ENCODE measurements at places on chromosomes 11 and 22.
A peak's percentile ranks its signal among the peaks of the same experiment; 100 is the strongest.

DNA sequence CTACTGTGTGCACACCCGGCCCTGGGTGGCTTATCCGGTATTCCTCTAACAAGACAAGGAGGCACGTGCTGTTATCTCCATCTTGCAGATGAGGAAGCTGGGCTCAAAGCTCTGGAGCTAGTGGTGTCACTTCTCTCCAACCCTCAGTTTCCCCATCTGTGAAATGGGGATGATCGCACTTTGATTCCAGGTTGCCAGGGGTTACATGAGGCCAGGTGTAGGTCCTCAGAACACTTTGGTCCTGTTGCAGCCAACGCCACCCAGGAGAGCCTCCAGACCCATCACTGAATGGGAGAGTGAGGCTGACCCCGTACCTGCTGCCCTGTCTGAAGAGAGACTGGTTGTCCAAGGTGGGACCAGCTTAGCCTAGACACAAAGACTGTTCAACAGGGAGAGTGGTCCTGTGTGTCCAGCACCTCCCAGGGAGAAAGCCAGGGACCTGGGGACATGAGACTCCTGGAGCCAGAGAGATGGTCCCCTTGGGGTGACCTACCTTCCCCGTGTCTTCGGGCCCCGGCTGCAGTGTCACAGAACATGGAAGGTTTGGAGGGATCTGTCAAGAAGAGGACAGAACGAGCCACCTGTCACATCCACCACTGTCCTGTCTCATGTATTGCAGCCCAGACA is 41.0 kb downstream of the TPBGL start:
- H3K36me3 ChIP-seq: peaks cover 32% of the 10 kb centered on the region
- no peak overlapping the region for H3K27ac ChIP-seq
- H3K27me3 ChIP-seq: no peaks in the 10 kb centered on the region
- no peak overlapping the region for H3K4me3 ChIP-seq
- DNase-seq: no peak

DNA sequence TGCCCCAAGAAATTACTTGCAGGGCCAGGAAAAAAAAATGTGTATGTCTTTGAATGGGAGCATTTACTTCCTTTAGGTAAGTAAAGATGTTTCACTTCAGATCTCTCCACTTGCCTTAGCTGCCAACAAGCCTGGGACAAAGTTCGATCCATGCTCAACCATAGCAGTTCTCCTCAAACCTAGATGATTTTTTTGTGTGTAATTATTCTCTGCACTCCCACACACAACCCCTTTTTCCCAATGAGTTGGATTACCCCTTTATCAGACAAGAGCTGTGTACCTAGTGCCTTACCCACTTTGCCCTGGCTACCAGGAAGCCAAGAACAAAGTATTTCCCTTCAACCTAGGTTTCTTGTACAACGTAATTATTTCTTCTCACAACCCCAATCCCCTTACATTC is 35.6 kb downstream of the TPBGL start:
- peaks cover 8% of the 10 kb centered on the region for H3K4me1 ChIP-seq
- no peak overlapping the region for H3K27ac ChIP-seq
- H3K4me3 ChIP-seq: no peak overlapping the region
- DNase-seq: no peak
- no peaks in the 10 kb centered on the region for H3K27me3 ChIP-seq

GRCh38 chr22:19554834-19555404 is 30.7 kb upstream of the CLDN5 start:
- no peak overlapping the region for H3K27ac ChIP-seq
- peaks cover 22% of the 10 kb centered on the region for H3K27me3 ChIP-seq
- H3K4me3 ChIP-seq: no peak overlapping the region
- no peaks in the 10 kb centered on the region for H3K36me3 ChIP-seq
- peaks cover 17% of the 10 kb centered on the region for H3K4me1 ChIP-seq

DNA sequence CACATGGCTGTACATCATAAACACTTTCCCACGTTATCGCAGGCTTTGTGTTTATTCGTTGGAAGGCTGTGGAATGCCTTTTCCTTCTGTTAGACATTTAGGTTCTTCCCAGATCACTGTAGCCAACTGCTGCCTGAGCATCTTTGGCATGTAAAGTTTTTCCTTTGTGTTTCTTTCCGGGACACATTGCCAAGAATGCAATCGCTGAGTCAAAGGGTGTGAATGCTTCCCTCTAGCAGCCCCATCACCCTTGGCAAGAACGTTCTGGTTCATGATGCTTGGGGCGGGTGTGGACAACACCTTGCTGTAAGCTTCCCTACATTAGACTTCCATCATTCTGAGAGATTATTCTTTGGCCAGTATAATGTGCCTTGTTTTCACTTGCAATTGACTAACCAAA is 136.2 kb downstream of the OSBP2 start:
- DNase-seq: no peak
- no peaks in the 10 kb centered on the region for H3K36me3 ChIP-seq
- H3K4me1 ChIP-seq: no peaks in the 10 kb centered on the region

DNA sequence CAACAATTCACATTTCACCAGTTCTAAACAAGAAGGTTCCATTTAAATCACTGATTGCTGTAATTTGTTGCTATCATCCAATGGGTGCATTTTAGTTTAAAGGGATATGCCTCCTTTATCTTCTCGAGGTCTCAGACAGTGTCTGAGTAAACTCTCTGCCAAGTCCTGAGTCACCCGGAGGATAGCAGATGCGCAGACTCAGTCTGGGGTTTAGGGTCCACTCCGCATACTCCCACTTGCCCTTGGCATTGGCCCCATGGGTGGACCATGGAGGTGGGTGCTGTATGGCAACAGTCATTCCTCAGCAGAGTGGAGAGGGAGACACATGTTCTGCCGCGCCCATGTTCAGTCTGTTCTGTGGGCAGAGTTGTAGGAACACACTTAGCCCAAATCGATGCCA is 65.4 kb upstream of the CRTAM start:
- no peaks in the 10 kb centered on the region for H3K4me1 ChIP-seq
- no peak for DNase-seq
- no peak overlapping the region for H3K27ac ChIP-seq

DNA sequence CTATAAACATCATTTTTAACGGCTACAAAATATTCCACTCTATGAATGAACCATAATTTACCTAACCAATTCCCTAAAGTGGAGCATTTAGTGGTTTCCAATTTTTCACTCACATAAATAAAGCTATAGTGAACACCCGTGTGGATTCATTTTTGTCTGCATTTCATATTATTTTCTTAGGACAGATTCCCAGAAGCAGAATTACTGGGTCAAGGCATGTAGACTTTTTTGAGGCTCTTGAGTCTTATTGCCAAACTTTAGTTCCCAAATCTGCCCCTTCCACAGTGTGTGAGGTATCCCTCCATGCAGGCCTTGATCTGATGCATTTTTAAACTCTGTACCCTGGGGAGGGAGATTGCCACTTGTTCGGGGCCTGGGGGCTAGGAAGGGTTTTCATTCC is 198.2 kb downstream of the TENM4 start:
- DNase-seq: no peak
- no peak overlapping the region for H3K4me3 ChIP-seq
- no peak overlapping the region for H3K27ac ChIP-seq
- no peaks in the 10 kb centered on the region for H3K36me3 ChIP-seq
- peaks cover 2% of the 10 kb centered on the region for H3K27me3 ChIP-seq

DNA sequence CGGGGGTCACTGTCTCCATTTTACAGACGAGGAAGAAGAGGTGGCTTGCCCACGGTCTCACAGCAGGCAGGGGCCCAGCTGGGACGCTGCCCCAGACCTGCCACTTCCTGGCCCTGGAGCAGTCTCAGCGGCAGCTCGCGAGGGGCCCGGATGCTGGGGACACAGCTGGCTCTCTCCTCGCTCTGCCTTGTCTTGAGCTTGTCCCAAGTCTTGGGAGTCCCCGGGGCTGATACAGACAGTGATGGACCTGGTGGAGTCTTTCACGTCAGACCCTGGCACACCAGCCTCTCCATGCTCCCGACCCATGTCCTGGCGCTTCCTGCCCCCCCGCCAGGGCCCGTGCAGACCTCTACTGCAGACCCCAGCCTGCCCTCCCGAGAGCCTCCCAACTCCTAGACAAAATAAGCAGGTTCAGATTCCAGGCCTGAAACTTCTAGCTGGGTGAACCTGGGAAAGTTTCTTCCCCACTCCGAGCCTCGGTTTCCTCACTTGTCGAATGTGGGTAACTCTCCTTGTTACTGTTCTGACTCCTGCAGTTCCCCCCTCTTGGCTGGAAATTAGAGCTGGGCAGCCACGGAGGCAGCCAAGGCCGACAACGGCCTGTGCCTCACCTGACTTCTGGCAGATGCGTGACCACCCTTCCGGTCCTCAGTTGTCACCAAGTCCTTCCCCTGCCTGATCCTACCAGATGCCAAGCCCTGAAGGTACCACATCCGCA is 145.4 kb downstream of the CACNA1I start:
- H3K27me3 ChIP-seq: peaks cover 60% of the 10 kb centered on the region
- H3K36me3 ChIP-seq: no peaks in the 10 kb centered on the region
- peaks cover 8% of the 10 kb centered on the region for H3K4me1 ChIP-seq
- H3K27ac ChIP-seq: no peak overlapping the region

GRCh38 chr11:75135021-75135650 is 15.8 kb upstream of the SLCO2B1 start:
- no peak for DNase-seq
- H3K4me1 ChIP-seq: no peaks in the 10 kb centered on the region
- H3K36me3 ChIP-seq: no peaks in the 10 kb centered on the region
- no peak overlapping the region for H3K27ac ChIP-seq
- H3K4me3 ChIP-seq: no peak overlapping the region
- peaks cover 2% of the 10 kb centered on the region for H3K27me3 ChIP-seq

DNA sequence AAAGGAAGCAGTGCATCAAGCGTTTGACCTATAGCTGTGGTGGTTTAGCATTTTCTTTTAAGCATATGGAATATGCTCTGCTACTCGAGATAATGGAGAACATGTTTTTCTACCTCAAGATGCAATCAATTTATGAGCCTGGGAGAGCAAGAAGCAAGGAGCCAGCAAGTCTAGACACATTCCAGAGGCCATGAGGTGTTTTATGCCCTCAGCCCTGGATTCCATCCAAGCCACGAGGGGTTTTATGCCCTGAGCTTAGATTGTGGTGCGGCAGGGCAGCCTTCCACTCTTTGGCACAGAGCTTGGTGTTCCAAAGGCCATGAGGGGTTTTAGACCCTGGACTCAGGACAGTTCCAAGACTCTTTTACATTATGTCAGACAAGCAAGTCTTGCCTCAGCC is 11.7 kb upstream of the DNAJB13 start:
- no peaks in the 10 kb centered on the region for H3K36me3 ChIP-seq
- no peaks in the 10 kb centered on the region for H3K27me3 ChIP-seq
- no peak overlapping the region for H3K27ac ChIP-seq
- H3K4me1 ChIP-seq: 0 out of 2 replicates have a peak, but pooled peaks cover 7% of the 10 kb centered on the region
- no peak overlapping the region for H3K4me3 ChIP-seq

- H3K4me3 ChIP-seq: no peak overlapping the region
- DNase-seq: peak; percentile 13
- peaks cover 9% of the 10 kb centered on the region for H3K4me1 ChIP-seq
- no peak overlapping the region for H3K27ac ChIP-seq
- H3K27me3 ChIP-seq: peaks cover 3% of the 10 kb centered on the region
Measured at GRCh38 chr11:125457814-125458343, 38.2 kb downstream of the FEZ1 start.

GRCh38 chr11:113339929-113340589 is 25.7 kb downstream of the TTC12 start:
- no peak overlapping the region for H3K4me3 ChIP-seq
- no peak for DNase-seq
- H3K36me3 ChIP-seq: peaks cover 8% of the 10 kb centered on the region
- no peaks in the 10 kb centered on the region for H3K4me1 ChIP-seq
- H3K27me3 ChIP-seq: no peaks in the 10 kb centered on the region

GRCh38 chr11:84264066-84264465 is 977.9 kb upstream of the CCDC90B start:
- no peaks in the 10 kb centered on the region for H3K27me3 ChIP-seq
- no peak overlapping the region for H3K27ac ChIP-seq
- H3K36me3 ChIP-seq: no peaks in the 10 kb centered on the region

GRCh38 chr11:133306019-133306418 is 226.3 kb downstream of the OPCML start:
- H3K36me3 ChIP-seq: no peaks in the 10 kb centered on the region
- no peaks in the 10 kb centered on the region for H3K27me3 ChIP-seq
- no peak overlapping the region for H3K27ac ChIP-seq

- H3K27ac ChIP-seq: no peak overlapping the region
- no peak for DNase-seq
- no peaks in the 10 kb centered on the region for H3K4me1 ChIP-seq
- H3K27me3 ChIP-seq: no peaks in the 10 kb centered on the region
- H3K36me3 ChIP-seq: no peaks in the 10 kb centered on the region
Measured at GRCh38 chr11:80898910-80899309, 1458.1 kb upstream of the TENM4 start.

- no peaks in the 10 kb centered on the region for H3K4me1 ChIP-seq
- H3K36me3 ChIP-seq: no peaks in the 10 kb centered on the region
- no peak overlapping the region for H3K27ac ChIP-seq
- DNase-seq: no peak
Measured at GRCh38 chr11:96960926-96961325, 571.1 kb downstream of the JRKL start.

- no peaks in the 10 kb centered on the region for H3K4me1 ChIP-seq
- no peak for DNase-seq
- H3K27me3 ChIP-seq: no peaks in the 10 kb centered on the region
- H3K4me3 ChIP-seq: no peak overlapping the region
Measured at GRCh38 chr11:9120664-9121468, 29.5 kb upstream of the SCUBE2 start.

DNA sequence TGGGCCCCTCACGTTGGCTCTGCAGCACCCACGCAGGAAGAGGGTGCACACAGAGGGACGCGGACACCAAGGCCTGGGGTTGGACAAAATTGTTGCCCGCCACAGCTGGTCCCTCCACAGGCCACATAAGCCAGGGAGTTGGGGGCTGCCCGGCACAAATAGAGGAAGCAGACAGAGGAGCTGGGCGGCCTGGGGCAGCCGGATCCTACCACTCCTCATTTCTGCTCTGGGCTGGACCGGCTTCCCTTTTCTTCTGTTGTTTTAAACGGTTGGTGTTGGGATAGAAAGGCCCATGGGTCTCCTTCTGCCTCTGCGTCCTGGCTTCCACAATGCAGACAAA is 36.4 kb upstream of the LINC01488 start:
- H3K27me3 ChIP-seq: no peaks in the 10 kb centered on the region
- H3K4me1 ChIP-seq: peaks cover 44% of the 10 kb centered on the region
- no peak for DNase-seq

DNA sequence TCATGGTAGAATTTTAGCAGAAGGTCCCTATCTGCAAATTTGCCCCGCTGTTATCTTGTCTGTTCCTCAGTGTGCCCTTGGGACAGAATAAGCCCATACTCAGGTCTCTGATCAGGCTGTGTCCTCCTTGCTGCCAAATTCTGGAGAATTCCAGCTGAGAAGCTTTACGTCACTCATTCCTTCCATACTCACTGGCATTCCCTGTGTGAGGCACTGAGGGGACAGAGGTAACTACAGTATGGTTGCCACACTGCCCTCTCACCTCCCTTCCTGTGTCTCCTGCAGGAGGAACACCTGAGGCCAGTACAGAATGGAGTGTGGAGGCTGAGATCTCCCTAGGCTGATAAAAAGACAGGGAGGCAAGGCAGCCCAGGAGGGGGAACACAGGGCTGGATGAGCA is 31.5 kb downstream of the SHISA8 start:
- H3K4me1 ChIP-seq: peaks cover 9% of the 10 kb centered on the region
- H3K27ac ChIP-seq: no peak overlapping the region
- no peaks in the 10 kb centered on the region for H3K27me3 ChIP-seq
- DNase-seq: no peak
- no peak overlapping the region for H3K4me3 ChIP-seq
